ENCODE measurements at places on chromosomes 1 and 21. TPM values are rescaled to one million over a fixed set of nuclear protein-coding genes. Genes with fewer than 3 reads are reported as not detected.

- DNase-seq, result no peak
- no peaks in the 10 kb centered on the region for H3K27me3 ChIP-seq
- no peak overlapping the region for H3K4me3 ChIP-seq
- H3K27ac ChIP-seq, result no peak overlapping the region
These were observed 2.9 kb upstream of the PIGR start for GRCh38 chr1:206949208-206949607.

- H3K4me1 ChIP-seq, result peaks cover 4% of the 10 kb centered on the region
- no peaks in the 10 kb centered on the region for H3K36me3 ChIP-seq
- H3K27me3 ChIP-seq, result no peaks in the 10 kb centered on the region
- no peak overlapping the region for H3K4me3 ChIP-seq
- no peak overlapping the region for H3K27ac ChIP-seq
These were observed 195.7 kb upstream of the RAB4A start for GRCh38 chr1:229075217-229075616.

GRCh38 chr1:39076127-39076798 lies 50.1 kb downstream of the NDUFS5 start:
- peak overlapping the region; percentile 49 for H3K27ac ChIP-seq
- peaks cover 16% of the 10 kb centered on the region for H3K4me1 ChIP-seq
- H3K4me3 ChIP-seq, result no peak overlapping the region
- no peaks in the 10 kb centered on the region for H3K36me3 ChIP-seq

DNA sequence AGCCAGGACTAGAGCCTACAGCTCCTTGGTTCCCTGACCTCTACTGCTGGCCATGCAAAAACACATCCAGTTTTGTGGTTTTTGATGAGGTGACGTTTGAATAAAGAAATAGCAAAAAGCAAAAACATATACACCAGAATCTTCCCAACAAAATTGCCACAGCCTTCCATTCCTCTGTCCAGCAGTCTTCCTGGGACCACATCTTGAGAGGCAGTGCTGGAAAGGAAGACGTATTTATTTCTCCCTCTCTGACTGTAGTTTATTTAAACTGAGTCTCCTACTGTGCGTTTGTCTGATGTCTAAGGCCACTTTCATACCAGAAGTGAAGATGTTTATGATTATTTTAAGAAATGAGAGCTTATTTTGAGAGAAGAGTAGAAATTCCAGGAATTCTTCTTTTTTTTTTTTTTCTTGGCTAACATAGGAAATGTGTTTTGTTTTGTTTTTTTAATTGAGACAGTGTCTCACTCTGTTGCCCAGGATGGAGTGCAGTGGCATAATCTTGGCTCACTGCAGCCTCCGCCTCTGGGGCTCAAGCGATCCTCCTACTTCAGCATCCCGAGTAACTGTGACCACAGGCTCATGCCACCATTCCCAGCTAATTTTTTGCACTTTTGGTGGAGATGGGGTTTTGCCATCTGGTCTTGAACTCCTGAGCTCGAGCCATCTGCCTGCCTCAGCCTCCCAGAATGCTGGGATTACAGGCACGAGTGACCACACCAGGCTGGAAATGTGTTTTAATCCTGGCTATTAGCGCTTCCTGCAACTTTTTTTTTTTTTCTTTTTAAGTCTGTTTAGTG lies 118.5 kb downstream of the ITSN1 start:
- peaks cover 20% of the 10 kb centered on the region for H3K4me1 ChIP-seq
- no peak for DNase-seq
- no peaks in the 10 kb centered on the region for H3K27me3 ChIP-seq
- no peak overlapping the region for H3K4me3 ChIP-seq
- H3K27ac ChIP-seq, result peak overlapping the region; percentile 61

DNA sequence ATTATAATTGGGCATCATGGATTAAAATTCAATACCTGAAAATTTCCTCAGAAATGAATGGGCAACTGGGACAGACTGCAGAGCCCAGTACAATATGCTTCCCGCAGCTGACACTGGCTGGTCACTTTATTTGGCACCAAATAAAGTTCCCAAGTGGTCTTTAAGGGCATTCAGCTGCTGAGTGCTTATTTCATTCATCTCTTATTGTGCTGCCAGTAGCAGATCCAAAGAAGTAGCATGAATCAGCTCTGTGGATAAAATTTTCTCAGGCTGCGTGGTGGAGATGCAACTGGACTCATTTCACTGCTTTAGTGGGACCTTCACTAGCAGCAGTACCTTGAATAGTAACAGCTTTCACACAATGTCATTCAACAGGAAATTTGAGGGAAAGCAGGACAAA lies 226.3 kb upstream of the ADGRL2 start:
- H3K36me3 ChIP-seq, result no peaks in the 10 kb centered on the region
- H3K27me3 ChIP-seq, result no peaks in the 10 kb centered on the region
- no peaks in the 10 kb centered on the region for H3K4me1 ChIP-seq
- no peak for DNase-seq
- H3K27ac ChIP-seq, result no peak overlapping the region

DNA sequence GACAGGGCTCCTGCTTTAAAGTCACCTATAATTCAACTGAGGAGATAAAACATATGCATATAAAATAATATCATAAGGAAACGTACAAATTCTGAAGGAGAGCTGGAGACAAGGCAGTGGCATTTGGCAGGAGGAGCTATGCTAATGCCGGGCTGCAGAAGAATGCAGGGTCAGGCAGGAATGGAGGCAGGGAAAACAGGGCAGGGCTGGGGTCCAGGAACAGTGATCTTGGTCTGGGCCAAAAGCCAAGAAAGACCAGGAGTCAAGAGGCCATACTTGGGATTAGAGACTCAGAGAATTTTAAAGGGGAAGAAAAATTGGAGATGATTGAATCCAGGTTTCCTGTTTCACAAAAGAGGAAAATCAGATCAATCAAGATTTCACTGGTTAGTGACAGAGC lies 20.0 kb upstream of the BRDT start:
- DNase-seq, result peak; percentile 36
- no peaks in the 10 kb centered on the region for H3K4me1 ChIP-seq
- H3K27me3 ChIP-seq, result no peaks in the 10 kb centered on the region

- H3K4me3 ChIP-seq, result peak overlapping the region; percentile 33
- peaks cover 86% of the 10 kb centered on the region for H3K4me1 ChIP-seq
- H3K27ac ChIP-seq, result no peak overlapping the region
- H3K36me3 ChIP-seq, result no peaks in the 10 kb centered on the region
- peaks cover 99% of the 10 kb centered on the region for H3K27me3 ChIP-seq
- peak; percentile 30 for DNase-seq
These were observed 1.0 kb upstream of the DMRTA2 start for GRCh38 chr1:50424045-50424883.

GRCh38 chr1:241688940-241689368 lies 36.9 kb downstream of the WDR64 start:
- peak overlapping the region; percentile 64 for H3K27ac ChIP-seq
- no peaks in the 10 kb centered on the region for H3K27me3 ChIP-seq
- peaks cover 8% of the 10 kb centered on the region for H3K4me1 ChIP-seq
- no peak overlapping the region for H3K4me3 ChIP-seq

DNA sequence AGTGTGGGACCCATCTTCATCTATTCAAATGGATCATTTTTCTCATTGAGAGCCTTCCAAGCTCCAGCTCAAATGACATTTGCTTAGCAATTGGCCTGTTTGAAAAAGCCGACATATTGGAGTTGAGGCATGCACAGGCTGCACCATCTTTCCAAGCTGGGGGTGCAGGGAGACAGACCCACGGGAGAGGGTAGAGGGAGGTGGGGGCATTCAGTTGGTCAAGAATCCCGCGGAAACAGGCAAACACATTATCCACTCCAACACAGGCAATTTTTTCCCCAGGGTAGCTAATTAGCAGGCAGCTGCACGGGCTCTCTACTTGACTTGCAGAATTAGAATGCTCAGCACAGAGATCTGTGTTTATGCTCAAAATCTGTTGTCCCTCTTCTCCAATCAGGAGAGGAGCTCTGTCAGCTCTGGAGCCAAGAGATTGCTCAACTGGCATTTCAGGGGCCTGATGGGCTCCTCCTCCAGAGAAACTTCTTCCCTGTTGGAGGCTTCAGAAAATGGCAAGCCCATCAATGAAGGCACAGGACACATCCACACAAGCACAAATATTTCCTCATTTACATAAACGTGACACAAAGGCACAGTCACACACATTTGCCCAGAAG lies 267.8 kb downstream of the FOXD2 start:
- H3K4me3 ChIP-seq, result no peak overlapping the region
- DNase-seq, result no peak
- peaks cover 19% of the 10 kb centered on the region for H3K27me3 ChIP-seq

- peaks cover 36% of the 10 kb centered on the region for H3K27me3 ChIP-seq
- no peaks in the 10 kb centered on the region for H3K36me3 ChIP-seq
- no peak for DNase-seq
- no peak overlapping the region for H3K27ac ChIP-seq
- no peak overlapping the region for H3K4me3 ChIP-seq
These were observed 79.8 kb upstream of the WNT4 start for GRCh38 chr1:22222723-22223122.

DNA sequence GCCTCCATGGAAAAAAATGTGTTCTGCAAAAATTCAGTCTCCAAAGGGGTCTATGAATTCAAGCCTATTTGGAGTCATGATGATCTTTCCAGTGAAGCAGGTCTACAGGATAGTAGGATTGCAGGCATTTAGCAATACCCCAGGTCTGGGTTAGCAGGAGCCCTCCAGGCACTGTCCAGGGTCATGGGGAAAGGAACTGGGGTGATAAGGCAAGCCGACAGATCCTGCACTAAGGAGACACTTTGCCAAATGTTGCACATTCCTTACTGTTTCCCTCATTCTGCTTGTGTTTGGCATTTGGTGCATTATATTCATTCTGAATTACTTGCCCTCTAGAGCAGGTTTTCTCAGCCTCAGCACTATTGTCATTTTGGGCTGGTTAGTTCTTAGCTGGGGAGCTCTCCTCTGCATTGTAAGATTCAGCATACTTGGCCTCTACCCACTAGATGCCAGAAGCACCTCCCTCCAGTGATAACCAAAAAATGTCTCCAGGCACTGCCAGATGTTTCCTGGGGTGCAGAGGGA lies 333.3 kb upstream of the PLXNA2 start:
- no peaks in the 10 kb centered on the region for H3K27me3 ChIP-seq
- H3K36me3 ChIP-seq, result no peaks in the 10 kb centered on the region
- no peak for DNase-seq

DNA sequence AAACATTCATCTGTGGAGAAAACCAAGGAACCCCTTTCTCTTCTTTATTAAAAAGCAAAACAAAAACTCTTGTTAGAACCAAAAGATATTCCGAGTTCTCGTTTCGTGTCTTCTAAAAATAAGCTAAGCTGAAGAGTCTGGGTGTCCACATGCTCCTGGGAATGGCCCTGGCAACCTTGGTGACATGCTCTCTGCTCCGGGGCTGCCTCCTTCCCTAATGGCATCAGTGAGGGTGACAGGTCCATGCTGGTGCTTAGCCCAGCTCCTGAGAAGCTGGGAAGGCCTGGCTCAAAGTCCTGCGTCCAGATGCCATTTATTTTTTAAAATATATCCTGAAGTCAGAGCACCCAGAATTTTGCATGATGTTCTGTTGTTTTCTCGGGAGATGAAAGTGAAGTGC lies 24.6 kb upstream of the TRAPPC10 start:
- H3K36me3 ChIP-seq, result peaks cover 18% of the 10 kb centered on the region
- no peak for DNase-seq
- no peak overlapping the region for H3K27ac ChIP-seq
- peaks cover 8% of the 10 kb centered on the region for H3K4me1 ChIP-seq
- no peaks in the 10 kb centered on the region for H3K27me3 ChIP-seq
- no peak overlapping the region for H3K4me3 ChIP-seq

DNA sequence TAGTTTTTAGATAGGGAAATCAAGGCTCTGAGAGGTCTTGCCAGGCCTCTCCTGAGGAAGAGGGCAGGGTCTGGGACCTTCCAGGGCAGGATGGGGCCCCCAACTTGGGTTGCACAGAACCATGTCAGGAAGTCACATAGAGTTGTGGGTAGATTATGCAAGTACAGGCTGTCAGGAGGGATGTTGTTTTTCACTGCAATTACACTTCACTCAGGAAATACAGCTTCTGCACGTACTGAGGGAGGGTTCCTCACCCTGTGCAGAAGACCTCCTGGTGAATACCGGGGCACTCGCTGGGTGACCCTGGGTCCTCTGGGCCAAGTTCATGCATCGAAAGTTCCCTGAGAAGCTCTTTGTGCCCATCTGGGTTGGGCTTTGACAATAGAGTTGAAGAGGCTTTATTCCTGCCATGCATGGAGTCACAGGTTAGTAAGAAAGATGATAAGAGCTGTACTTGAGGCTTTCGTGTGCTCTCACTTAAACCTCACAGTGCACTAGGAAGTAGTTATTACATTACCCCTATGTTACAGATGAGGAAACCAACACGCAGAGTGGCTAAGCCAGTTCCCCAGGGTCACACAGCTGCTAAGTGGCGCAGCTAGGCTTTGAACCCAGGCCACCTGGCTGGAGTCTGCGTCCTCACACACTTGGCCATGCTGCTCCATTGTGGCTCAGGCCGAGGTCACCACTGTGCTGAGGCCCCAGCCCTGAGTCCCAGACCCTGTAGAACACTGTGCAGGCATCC lies 16.2 kb upstream of the TNFRSF1B start:
- H3K4me1 ChIP-seq, result peaks cover 20% of the 10 kb centered on the region
- DNase-seq, result no peak
- no peaks in the 10 kb centered on the region for H3K36me3 ChIP-seq
- peak overlapping the region; percentile 42 for H3K27ac ChIP-seq
- no peak overlapping the region for H3K4me3 ChIP-seq

DNA sequence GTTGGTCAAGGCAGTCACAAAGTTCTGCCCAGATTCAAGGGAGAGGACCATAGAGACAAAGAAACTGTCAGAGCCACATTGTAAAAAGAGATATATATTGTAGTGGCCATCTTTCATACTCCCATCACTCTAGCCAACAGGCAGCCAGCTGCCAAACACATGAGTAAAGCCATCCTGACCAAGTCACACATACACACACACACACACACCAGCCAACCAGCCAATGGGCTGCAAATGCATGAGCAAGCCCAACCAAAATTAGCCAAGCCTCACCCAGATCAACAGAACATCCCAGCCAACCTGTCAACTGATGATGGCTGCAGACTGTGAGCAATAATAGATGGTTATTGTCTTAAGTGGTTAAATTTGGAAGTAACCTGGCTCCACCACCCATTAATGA lies 120.7 kb downstream of the SEC16B start:
- H3K36me3 ChIP-seq, result no peaks in the 10 kb centered on the region
- DNase-seq, result no peak
- no peaks in the 10 kb centered on the region for H3K27me3 ChIP-seq
- H3K27ac ChIP-seq, result no peak overlapping the region
- H3K4me3 ChIP-seq, result no peak overlapping the region

- H3K36me3 ChIP-seq, result no peaks in the 10 kb centered on the region
- DNase-seq, result peak; percentile 94
- H3K27me3 ChIP-seq, result no peaks in the 10 kb centered on the region
- H3K4me3 ChIP-seq, result peak overlapping the region; percentile 46
These were observed 12.1 kb downstream of the IL24 start for GRCh38 chr1:206909161-206909882.

GRCh38 chr1:98102345-98103030 lies 181.7 kb upstream of the DPYD start:
- no peak overlapping the region for H3K27ac ChIP-seq
- no peak overlapping the region for H3K4me3 ChIP-seq
- DNase-seq, result peak; percentile 9

GRCh38 chr1:196779093-196779492 lies 4.5 kb downstream of the CFHR3 start:
- H3K4me1 ChIP-seq, result no peaks in the 10 kb centered on the region
- DNase-seq, result no peak
- no peak overlapping the region for H3K27ac ChIP-seq
- H3K27me3 ChIP-seq, result no peaks in the 10 kb centered on the region
- no peaks in the 10 kb centered on the region for H3K36me3 ChIP-seq

CTSS gene
- 48.7 TPM for total RNA-seq

ENTREP3 gene
- 11.7 TPM for total RNA-seq

CD52 gene
- not detected for total RNA-seq

S100A12 gene
- not detected for total RNA-seq

PAPPA2 gene
- total RNA-seq, result 0.43 TPM

PGLYRP3 gene
- not detected for total RNA-seq

HSPG2 gene
- 186 TPM for total RNA-seq

KCNK2 gene
- 2.8 TPM for total RNA-seq

TRABD2B gene
- 2.0 TPM for total RNA-seq

KIAA1614 gene
- under 0.01 TPM for total RNA-seq
